Fibroblast of the aortic adventitia (primary cell): ENCODE measurements at places on chromosomes 7 and 10.

GRCh38 chr7:104255194-104255593, 47.4 kb upstream of the ORC5 start:
- DNase-seq = no peak

GRCh38 chr7:73338321-73338720, 10.4 kb downstream of the FKBP6 start:
- DNase-seq = peak; percentile 63

DNA sequence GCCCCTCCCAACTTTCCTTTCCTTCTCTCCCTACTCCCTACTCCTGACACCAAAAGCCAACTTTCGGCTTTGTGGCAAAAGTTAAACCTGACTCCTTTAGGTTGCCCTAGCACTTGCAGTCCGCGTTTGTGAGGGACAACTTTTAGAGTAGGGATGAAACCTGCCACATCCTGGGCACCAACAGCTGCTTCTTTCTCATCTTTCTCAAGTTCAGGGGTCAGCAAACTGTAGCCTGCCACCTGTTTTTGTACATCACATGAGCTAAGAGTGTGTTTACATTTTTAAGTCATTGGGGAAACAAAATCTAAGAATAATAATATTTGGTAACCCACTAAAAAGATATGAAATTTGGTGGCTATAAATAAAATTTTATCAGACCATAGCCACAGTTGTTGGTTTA, 660.6 kb downstream of the KCNMA1 start:
- no peak for DNase-seq

DNA sequence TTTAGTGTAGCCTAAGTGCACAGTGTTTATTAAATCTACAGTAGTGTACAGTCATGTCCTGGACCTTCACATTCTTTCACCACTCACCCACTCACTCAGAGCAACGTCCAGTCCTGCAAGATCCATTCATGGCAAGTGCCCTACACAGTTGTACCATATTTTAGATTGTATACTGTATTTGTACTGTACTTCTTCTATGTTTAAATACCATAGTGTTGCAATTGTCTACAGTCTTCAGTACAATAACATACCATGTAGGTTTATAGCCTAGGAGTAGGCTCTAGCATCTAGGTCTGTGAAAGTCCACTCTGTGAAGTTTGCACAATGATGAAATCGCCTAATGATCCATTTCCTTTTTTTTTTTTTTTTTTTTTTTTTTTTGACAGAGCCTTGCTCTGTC, 12.0 kb downstream of the EEPD1 start:
- DNase-seq = no peak

DNA sequence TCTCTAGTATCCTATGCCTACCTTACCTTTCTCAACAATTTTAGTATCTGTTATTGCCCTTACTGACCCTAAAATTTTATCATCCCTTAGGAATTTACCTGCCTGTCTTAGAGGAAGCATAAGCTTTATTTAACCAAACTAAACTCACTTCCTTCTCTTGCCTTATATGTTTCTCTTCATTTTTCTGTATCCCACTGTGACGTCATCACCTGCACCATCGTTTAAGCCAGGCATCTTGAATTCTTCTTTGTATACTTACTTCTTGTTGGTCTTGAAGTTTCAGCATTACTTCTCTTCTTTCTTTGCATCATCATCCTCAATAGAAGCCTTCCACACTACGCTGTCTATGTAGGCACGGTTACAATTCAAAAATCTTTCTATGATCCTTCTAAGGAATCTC, 231.0 kb upstream of the SMIM30 start:
- no peak for DNase-seq

- DNase-seq = peak; percentile 31
Observed at GRCh38 chr10:49549640-49550346, 10.9 kb upstream of the ERCC6 start.

DNA sequence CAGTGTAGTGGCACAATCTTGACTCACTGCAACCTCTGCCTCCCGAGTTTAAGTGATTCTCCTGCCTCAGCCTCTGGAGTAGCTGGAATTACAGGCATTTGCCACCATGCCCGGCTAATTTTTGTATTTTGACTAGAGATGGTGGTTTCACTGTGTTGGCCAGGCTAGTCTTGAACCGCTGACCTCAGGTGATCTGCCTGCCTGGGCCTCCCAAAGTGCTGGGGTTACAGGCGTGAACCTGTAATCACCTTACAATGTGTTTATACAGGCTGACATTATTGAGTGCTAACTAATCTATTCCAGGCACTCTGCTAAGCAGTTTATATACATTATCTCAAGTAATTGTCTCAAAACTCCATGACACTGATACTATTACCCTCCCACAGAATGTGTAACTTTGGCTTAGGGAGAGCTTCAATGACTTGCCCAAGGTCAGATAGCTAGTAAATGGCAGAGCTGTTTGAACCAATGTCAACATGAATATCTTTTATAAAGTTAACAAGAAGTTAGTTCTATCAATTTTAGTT, 36.8 kb downstream of the KIFBP start:
- DNase-seq = no peak

GRCh38 chr7:118184565-118184940, 589 bp downstream of the LSM8 start:
- peak; percentile 33 for DNase-seq
